Epithelial cell of esophagus (primary cell): ENCODE measurements at places on chromosomes 11 and 22.
A peak's percentile ranks its signal among the peaks of the same experiment; 100 is the strongest.

DNA sequence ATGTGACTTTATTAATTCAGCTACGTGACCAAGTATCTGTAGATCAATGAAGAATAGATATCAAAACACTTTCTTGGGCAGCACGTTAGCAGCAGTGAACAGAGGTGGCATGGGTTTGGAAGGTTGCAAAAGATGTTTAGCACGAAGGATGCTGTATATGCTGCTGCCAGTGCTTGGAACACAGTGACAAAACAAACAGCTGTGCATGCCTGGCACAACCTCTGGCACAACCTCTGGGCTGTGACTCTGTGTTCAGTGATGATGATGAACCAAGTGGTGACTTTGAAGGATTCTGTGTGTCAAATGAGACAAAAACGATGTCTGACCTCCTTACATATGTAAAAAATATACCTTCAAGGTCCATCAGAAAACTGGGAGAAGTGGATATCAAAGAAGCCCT, 104.7 kb downstream of the TBC1D22A start:
- no peak for DNase-seq

- DNase-seq: no peak
Observed at GRCh38 chr11:90855531-90855930, 632.7 kb upstream of the CHORDC1 start.

- no peak for DNase-seq
Observed at GRCh38 chr22:42380769-42381551, 51.2 kb downstream of the NFAM1 start.

DNA sequence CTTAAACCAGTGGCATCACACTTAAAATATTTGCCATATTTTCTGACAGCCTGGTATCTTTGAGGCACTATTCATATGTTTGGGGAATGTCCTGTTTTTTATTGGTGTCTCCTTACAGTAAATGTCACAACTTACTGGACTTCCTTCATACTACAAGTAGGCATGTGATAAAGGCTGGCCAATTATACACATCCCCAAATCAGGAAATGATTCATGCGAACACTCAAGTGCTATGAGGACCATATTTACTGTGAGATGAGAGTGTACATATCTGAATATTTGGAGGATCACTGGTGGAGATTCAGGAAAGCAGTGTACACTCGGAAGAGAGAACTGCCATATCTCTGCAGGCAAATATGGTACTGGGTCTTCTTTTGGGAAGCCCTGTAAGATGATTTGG, 913.8 kb upstream of the CHORDC1 start:
- peak; percentile 2 for DNase-seq

DNA sequence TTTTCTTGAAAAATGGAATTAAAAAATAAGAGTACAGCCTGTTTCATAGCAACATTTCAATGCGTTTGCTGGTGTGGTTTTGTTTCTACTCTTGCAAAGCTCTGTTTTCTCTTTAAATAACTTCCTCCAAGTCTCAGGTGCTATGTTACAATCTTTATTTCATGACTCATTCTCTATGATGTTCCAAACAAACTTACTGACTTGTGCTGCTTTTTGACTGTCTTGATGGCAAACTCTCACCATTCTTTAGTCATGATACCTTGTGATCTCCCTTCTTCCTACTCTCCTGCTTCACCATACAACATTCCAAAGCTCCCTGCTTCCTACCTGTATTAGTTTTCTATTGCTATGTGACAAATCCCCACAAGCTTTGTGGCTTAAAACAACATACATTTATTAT, 166.1 kb downstream of the C11orf91 start:
- peak; percentile 73 for DNase-seq

- no peak for DNase-seq
Observed at GRCh38 chr11:64296830-64297698, 3.1 kb upstream of the CATSPERZ start.

GRCh38 chr11:73374151-73374550, 2.0 kb upstream of the RELT start:
- no peak for DNase-seq

DNA sequence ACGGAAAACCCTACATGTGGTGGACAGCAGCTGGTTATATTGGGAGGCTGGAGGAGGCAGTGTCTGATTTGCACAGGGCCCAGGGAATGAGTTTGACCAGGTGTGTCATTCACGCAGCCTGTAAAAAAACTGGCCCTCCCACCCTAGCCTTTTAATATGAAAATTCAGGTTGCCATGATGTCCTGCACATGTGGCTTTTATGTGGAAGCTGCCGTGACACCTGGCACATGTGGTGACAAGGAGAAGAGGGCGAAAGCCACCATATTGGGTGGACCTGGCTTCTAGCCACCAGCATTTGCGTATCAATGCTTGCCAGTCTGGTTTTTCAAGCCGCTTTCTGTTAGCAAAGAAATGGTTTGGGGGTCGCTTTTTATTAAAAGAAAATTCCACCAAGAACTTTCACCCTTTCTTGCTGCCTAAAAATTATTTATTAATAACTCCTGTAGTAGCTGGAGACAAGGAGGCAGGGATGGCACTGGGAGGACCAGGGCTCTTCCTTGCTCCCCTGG, 43.4 kb downstream of the ZNF280B start:
- DNase-seq: no peak

GRCh38 chr11:50088231-50088630, 55.6 kb downstream of the OR4C45 start:
- peak; percentile 55 for DNase-seq

GRCh38 chr22:48827904-48828555, 999.6 kb downstream of the BRD1 start:
- DNase-seq: no peak

- DNase-seq: no peak
Observed at GRCh38 chr11:20360650-20361049, 2.9 kb upstream of the HTATIP2 start.

DNA sequence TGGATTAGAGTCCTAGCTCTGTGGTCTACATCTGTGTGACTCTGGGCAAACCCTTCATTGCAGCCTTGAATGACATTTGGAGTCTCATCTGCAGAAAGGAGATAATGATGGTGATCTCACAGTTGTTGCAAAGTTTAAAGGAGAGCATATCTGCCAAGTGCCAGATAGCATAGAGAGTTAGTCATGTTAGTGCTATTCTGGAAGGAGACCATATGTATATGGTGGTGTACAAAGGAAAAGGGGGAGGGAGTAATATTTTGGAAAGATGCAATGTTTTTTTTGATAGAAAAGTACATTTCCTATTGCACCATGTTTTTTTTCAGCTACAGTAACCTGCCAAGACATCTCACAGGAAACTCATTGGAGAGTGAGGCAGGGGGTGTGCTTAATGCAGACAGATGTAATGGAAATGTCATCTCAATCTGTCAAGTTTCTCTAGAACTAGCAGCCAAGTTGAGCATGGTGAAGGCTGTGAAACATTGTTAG, 92.1 kb upstream of the NARS2 start:
- no peak for DNase-seq

DNA sequence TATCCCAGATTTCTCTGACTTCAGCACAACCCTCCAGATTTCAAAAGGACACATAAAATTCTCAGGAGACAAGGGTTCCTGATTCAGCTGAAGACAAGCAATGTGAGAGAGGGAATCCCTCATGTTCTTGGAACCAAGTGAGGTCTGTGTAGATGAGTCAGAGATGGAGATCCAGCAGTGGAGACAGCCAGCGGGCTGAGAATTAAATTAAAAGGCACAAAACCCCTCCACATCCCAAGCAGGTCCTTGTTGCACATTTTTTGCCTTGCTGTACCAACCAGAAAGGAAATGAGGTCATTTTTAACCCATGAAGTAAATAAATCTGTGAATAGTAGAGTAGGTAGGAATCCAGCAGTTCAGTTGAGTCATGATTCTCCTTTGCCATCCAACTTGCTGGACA, 9.7 kb downstream of the MTNR1B start:
- peak; percentile 53 for DNase-seq

DNA sequence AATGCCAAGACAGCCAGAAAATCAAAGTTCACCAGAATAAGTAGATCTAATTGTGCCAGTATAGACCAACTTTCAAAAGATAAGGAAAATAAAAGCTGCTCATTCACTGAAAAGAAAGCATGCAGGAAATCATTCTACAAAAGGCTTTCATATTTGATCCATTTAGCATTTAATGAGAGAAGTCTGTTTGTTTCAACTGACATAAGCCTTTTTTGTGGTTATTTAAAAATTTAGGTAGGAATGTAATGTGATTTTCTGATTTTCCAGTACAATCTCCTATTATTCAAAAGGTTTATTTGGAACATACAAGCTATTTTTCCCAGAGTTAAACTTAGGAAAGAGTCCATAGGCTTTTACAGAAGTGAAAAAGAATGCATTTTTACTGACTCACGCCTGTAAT, 92.7 kb downstream of the SBF2 start:
- no peak for DNase-seq

- DNase-seq: no peak
Observed at GRCh38 chr11:34330653-34331052, 27.2 kb downstream of the ABTB2 start.

GRCh38 chr11:13465909-13466371, 2.9 kb upstream of the BTBD10 start:
- DNase-seq: peak; percentile 52

GRCh38 chr11:126751242-126751641, 249.3 kb downstream of the KIRREL3 start:
- DNase-seq: no peak

DNA sequence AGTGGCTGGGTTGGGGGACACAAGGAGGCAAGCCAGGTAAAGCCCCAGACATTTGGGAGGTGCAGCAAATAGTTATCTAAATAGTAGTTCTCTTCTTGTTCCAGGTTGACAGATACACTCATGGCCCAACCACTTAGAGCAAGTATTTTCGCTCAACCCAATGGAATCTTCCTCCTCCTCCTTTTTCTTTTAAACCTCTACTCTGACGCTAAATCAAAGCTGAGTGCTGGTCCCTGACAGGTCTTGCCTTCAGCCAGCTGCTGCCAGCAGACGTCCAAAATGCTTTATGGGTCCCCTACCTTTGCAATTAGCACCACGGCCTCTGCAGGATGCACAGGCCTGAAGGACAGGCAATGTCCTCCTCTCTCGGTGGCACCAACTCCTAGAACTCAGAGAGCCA, 558.5 kb downstream of the MIAT start:
- DNase-seq: no peak

- DNase-seq: no peak
Observed at GRCh38 chr11:106552694-106553203, 465.5 kb downstream of the GUCY1A2 start.

- DNase-seq: peak; percentile 21
Observed at GRCh38 chr11:74269161-74269811, 42.2 kb downstream of the P4HA3 start.

- no peak for DNase-seq
Observed at GRCh38 chr11:22582151-22582410, 43.5 kb downstream of the FANCF start.

DNA sequence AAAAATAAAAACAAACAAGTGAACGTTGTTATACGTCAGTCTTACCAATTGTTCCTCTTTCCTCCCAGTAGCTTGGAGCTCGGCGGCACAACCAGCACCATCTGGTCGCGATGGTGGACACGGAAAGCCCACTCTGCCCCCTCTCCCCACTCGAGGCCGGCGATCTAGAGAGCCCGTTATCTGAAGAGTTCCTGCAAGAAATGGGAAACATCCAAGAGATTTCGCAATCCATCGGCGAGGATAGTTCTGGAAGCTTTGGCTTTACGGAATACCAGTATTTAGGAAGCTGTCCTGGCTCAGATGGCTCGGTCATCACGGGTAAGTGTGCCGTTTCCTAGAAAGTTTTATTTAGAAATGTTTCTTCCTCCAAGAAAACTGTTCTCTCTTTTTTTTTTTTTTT, 47.9 kb downstream of the PPARA start:
- DNase-seq: no peak

- DNase-seq: no peak
Observed at GRCh38 chr11:100778166-100778785, 91.2 kb downstream of the ARHGAP42 start.

- DNase-seq: no peak
Observed at GRCh38 chr22:44086271-44087088, 62.4 kb downstream of the PARVB start.

- DNase-seq: no peak
Observed at GRCh38 chr22:19832476-19833108, 22.1 kb downstream of the GNB1L start.

DNA sequence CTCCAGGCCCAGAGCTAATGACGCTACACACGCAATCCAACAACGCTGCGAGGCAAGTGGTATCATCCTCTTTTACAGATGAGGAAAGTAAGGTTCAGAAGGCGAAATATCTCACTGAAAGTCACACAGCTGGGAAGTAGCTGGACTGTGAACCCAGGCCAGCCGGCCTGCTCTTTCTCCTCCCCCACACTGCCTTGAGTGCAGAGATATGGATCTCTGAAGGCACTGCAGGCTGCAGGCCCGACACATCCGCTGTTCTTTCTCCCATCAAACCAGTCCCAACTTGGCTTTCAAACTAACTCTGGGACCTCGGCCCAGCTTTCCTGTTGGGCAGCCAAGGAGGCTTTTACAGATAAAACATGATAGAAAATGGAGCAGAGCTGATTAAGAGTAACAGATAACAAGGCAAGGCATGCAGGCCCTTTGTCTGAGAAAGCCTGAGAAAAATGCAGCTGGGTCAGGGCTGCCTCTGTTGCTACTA, 64.0 kb upstream of the PTPRJ start:
- DNase-seq: no peak

DNA sequence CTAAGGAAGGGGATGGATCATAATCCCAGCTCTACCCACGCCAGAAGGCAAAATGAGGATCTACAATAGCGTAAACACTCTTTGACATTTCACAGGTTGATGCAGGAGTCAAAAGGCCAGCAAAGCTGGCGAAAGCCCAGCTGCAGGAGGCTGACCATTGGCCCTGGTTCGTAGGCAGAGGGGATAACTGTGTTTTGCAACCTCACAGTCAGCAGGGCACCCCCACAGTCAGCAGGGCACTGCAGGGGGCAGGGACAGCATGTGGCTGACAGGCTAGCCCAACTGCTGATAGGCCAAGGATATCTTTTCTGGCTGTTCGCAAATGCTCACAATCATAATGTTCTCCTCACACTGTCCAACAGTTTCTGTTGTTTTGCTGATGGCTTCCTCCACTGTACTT, 372.7 kb downstream of the BUD13 start:
- no peak for DNase-seq

GRCh38 chr11:15878756-15879155, 477.6 kb downstream of the SOX6 start:
- DNase-seq: no peak

DNA sequence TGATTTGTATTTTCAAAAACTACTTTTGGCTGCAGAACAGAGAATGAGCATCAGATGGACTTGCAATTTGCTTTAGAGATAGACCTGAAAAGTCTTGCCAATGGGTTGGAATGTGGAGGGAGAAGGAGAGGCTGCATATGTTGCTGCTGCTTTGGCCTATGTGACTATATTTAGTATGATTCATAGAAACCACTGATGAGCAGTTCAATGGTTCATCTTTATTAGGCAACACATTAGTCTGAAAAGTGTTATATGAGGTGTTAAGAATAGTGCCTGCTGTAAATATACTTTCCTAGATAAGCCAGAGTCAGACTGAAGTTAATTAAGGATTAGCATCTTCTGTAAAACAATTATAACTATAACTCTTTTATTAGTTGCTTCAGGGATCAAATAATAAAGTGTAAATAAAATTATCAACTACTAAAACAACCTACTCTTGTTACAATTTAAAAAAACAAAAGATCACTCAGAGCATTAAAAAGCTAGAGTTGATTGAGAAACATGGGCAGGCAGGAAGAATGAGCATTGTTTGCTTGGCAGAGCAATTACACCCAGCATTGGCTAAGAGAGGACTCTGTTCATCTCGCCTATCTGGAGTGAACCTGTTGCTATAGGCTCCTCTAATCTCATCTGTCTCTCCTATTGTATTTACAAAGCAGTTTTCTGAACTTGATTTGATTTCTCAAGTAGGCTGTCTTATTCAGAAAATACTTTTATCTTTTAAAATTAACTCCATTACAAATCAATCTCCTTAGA, 36.3 kb downstream of the HORMAD2 start:
- DNase-seq: peak; percentile 80
